ENCODE measurements at places on chromosomes 16 and 17. TPM values are rescaled to one million over a fixed set of nuclear protein-coding genes. Genes with fewer than 3 reads are reported as not detected.

C17orf100 gene
- 5.6 TPM for total RNA-seq

DNA sequence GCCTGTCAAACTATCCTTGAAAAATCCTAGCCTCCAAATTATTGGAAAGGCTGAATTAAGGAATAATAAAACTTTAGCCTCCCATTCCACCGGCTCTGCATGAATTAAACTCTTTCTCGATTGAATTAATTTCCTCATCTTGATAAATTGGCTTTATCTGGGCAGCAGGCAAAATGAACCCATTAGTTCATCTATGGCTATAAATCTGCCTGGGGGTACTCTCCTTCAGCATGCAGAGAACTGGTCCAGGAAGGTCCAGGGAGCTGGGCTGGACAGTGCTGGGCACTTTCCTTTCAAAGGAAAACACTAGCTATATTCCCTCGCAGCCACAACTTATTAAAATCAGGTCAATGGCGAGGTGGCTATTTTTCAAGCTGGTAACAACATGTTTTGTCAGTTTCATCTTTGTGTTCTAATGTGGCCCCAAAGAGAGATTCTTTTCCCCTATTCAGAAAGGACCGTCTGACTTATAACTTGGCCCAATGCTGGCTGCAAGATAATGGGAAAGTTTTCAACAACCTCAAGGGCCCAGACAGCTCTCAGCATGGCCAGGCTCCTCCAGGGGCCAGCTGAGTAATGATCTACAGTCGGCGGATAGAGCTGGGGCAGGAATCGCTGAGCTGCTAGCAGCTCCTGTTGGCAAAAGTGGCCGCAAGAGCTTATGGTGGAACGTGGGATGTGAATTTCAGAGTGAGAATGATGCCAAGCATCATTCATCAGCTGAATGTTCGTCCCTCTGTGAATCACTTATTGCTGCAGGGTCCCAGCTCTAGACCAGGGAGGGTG, 326.9 kb downstream of the SLC39A11 start:
- no peak for DNase-seq

- no peak for DNase-seq
Observed at GRCh38 chr17:37888881-37889280, 35.3 kb upstream of the TBC1D3K start.

SLC52A1 gene
- total RNA-seq: not detected

GRCh38 chr17:78305801-78306200, 54.1 kb downstream of the SOCS3 start:
- DNase-seq: no peak

GRCh38 chr17:78114831-78115723, 13.5 kb downstream of the TMC6 start:
- no peak for DNase-seq

- no peak for DNase-seq
Observed at GRCh38 chr17:71461498-71462169, 659.2 kb upstream of the SOX9 start.

DNA sequence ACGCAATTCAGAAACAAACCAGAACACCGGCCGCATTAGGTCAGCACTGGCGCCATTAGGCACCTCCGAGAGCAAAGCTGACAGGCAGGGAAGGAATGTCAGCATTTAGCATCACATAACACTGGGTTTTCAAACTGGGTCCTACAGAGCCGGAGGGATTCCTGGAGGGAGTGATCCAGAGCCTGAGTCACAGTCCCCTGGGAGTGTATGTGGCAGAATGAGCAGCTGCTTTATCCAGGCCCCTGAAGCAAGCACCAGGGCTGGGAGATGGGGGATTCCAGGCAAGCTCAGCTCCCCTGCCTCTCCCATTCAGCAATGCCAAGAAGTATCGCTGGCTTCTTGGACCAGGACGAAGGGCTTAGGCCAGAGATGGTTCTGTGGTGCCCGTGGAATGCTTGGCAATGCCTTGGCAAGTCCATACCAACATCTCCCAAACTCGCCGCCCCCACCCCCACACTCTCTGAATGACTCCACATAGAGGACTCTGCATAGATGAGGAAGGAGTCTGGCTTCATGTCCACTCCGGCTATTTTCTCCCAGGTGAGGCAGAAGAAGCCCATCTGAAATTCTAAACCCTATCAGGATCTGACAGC, 20.4 kb downstream of the GAS7 start:
- no peak for DNase-seq

SMTNL2 gene
- not detected for total RNA-seq

IL21R gene
- 47.0 TPM for total RNA-seq

AXIN2 gene
- total RNA-seq: 8.2 TPM

SALL1 gene
- not detected for total RNA-seq

DNA sequence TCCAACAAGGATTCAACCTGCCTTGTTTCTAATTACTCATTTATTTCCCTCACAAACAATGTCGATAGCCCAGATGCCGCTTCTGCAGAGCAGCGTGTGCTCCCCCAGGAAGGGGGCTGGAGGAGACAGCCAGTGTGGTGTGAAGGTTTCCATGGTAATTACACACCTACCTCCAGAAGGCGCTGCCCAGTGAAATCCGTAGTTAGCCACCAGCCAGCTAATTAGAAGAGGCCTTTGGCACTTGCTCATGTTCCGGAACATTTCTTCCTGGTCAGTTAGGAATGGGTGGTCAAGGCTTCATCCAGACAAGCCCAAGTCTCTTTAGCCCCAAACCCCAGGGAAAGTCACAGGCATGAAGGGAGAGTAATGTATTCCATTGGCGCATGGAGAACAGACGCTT, 342.5 kb upstream of the C16orf82 start:
- DNase-seq: no peak

DNA sequence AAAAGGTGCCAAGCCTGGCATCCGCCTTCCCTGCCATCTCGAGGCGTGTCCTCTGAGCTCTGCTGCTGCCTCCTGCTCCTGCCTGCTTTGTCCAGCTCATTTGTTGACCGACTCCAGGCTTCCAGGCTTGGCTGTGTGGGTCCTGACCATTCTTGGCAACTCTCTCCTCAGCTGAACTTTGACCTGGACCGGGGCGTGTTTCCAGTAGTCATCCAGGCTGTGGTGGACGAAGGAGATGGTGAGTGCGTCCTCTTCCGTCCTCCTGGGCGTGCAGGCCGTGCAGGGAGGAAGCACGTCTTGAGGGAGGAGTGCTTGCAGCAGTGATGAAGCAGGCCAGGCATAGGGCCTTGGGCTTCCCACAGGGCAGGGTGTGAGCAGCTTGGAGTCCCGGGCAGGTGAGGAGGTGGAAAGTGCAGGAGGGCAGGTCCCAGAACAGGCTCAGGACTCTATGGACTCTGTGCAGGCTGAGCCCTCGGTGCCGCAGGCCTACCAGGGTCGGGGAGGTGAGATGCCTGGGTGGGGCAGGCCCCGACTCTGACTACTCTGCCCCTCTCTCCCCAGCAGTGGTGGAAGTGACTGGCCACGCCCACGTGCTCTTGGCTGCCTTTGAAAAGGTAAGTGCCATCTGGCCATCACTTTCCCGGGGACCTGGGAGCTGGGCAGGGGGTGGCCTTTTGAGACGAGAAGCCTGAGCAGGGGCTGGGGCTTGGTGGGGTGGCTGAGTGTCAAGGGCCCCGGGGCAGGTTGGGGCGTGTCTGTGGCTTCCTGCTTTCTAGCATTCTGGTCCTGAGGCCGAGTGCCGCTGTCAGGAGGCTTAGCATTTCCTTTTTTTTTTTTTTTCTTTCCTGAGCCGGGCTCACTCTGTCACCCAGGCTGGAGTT, 28.6 kb upstream of the NUDT16L1 start:
- no peak for DNase-seq

DNA sequence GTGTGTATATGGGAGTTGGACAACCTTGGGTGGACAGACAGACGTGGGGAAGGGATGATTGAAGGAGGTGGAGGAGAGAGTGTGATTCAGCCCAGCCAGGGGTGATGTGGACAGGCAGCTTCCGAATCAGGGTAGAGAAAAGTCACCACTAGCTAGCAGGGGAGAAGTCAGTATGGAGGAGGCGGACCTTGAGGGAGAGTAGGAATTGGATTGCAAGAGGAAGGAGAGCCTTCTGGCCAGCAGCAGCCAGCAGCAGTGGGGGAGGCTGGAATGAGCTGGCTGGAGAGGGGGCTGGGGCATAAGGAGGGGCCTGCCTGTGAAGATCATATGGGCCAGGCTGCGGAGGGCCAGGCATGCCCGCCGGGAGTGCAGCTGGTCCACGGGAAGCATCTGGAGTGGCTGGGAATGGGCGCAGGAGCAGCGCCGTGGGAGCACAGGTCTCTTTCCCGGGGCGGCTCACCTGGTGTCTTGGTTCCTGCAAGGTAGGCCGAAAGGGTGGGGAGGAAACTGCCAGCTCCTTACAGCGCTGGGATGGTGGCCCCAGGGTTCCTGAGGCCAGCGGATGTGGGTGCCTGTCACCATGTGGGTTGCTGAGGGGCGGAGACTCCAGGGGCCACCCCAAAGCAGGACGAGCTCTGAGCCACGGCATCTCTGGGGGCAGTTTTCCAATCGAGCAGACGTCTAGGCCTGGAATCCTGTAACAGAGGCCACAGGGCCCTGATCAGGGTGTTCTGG, 235.3 kb downstream of the SEC14L1 start:
- DNase-seq: no peak
